Germinal center (tissue), 1 donor: ENCODE measurements at places on chromosomes 2 and 18.

DNA sequence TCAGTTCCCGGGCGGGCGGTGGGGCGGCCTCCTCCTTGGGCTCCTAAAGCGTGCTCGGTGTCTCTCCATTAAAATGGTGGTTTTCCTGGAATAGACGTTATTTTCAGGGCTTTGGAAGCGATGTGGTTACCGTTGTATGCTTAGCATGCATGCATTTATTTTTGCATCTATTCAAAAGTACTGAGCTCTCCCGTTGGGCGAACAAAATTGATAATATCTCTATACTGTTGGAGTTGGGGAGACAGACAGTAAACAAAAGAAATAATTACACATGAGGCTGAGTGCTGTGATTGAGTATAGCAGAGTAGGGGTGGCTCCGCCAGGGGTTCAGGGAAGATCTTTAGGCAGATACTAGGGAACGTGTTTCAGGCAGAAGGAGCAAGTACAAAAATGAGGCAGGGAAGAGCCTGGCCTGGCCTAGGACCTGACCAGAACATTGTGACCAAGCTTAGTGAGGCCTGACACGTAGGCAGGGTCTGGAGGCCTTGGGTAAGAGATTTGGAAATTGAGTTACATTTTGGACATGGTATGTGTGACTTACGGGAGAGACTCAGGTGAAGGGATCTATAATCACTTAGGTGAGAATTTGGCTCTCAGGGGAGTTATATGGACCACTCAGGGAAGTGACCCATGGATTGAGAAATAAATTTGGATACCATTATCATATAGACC lies 674 bp downstream of the NCAPH start:
- no peak for DNase-seq

- DNase-seq: no peak
Observed at GRCh38 chr2:38146275-38146906, 70.4 kb upstream of the CYP1B1 start.

GRCh38 chr18:36104749-36105148 lies 24.4 kb downstream of the SLC39A6 start:
- DNase-seq: no peak

GRCh38 chr2:96251721-96252292 lies 14.0 kb downstream of the TMEM127 start:
- DNase-seq: no peak

GRCh38 chr2:171522052-171522787 lies at the start of gene CYBRD1:
Gene CYBRD1 (plus strand): TSS chr2:171522474. CDS start chr2:171522546, 72 bp downstream.
- peak; percentile 18 for DNase-seq

- DNase-seq: no peak
Observed at GRCh38 chr2:207911215-207911614, 114.1 kb downstream of the PLEKHM3 start.

DNA sequence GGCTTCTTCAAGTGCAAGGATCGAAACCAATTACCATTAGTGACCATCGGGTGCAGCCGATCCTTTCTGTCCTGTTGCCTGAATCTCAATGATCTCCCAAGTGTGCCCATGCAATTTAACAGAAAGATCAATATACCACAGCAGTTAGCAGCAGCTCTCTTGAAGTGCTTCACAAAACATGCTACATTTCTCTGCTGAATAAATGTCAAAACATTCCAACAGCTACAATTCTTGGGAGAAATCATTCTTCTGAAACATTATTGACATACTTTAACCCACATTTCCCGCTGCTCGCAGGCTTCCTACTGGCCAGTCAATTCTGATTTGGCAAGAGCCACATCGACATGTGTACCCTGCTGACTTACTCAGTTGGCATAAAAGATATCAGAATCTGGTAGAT lies 907.7 kb downstream of the TMEM182 start:
- DNase-seq: no peak

GRCh38 chr18:36217348-36217747 lies 30.1 kb downstream of the MOCOS start:
- no peak for DNase-seq

DNA sequence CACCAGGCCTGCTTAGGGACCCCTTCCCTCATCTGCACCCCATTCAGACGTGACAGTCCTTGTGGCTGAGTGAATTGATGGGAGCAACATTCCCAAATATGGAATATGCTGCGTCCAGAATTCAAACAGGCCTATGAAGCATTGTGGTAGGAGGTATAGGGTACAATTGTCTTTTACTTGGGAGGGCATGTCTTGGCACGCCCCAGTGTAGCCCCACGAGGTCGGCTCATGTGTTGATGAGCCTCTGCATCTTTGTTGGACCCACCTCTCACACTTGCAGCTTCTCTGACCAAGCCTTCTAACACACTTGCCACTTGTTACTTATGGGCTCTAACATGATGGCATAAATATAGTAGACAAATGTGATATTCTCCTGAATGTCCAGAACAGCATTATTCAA lies 1.6 kb downstream of the TIMM21 start:
- DNase-seq: no peak

DNA sequence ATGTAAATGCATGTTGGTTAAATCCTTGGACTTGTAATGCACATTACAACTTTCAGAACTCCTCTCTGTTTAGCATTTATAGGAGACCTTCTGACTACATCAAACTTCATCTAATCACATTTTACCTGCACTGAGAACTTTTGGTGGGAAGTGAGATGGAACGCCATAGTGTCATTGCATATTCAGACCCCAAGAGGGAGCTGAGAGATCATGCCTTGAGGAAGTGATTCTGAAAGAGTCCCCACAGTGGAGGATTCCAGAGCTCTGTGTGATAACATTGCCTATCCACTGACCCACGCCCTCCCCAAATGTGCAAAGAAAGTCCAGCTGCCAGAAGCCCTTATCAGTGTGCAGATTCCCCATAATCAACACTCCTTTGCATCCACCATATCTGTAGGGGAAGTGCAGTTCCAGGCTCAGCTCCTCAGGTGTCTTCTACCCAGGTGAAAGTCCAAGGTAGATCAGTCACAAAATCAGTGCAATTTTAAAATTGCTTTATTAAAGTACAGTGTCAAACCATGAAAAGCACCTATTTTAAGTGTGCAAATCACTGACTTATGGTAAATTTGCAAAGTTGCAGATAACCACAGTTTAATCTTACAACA lies 212.4 kb downstream of the RPIA start:
- DNase-seq: no peak

GRCh38 chr2:149826471-149827125 lies 239.0 kb upstream of the MMADHC start:
- DNase-seq: no peak

- DNase-seq: no peak
Observed at GRCh38 chr18:50594942-50595341, 35.1 kb downstream of the MAPK4 start.

DNA sequence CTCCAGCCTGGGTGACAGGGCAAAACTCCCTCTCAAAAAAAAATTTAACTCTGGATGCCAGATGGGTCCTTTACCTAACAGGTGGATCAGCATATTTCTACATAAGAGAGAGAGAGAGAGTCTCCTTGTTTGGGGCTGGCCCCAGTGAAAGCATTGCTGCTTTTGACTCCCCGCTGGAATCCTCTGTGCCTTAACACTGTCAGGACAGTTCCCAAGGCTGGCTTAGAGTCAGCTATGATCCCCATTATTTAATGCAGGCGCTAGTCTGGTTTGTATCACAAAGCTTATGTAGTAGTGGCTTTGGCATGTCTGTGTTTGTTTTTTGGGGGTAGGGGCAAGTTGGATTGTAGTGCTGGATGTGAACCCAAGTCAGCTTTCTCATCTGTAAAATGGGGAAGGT lies 9.4 kb downstream of the INPP4A start:
- DNase-seq: no peak

DNA sequence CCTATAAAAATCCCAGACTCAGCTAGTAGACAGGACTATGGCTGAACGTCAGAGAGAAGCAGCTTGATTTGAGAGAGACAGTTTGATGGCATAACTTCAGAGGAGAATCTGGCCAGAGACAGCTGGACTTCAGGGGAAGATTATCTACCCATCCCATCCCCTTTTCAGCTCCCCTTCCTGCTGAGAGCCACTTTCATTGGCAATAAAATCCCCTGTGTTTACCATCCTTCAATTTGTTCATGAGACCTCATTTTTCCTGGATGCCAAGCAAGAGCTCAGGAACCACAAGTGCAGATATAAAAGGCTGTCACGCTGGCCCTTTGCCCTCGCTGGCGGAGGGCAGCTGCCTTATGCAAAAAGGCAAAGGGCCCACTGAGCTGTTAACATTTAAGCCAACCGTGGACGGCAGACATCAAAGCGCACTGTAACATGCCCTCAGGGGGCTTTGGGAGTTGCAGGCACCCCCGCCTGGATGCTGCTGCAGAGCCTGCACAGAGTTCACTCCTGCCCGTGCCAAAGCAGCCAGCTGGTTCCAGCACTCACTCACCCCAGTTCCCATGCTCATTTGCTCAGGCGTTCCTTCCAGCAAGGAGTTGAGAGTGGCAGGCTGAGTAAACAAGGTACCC lies 164.3 kb upstream of the PGAP1 start:
- DNase-seq: no peak

- DNase-seq: no peak
Observed at GRCh38 chr18:11800566-11801334, 50.5 kb upstream of the CHMP1B start.
